HCEC 1CT (cell line): ENCODE measurements at places on chromosomes 7 and 10.

GRCh38 chr7:2948749-2949148 lies 94.9 kb downstream of the CARD11 start:
- no peak for DNase-seq

DNA sequence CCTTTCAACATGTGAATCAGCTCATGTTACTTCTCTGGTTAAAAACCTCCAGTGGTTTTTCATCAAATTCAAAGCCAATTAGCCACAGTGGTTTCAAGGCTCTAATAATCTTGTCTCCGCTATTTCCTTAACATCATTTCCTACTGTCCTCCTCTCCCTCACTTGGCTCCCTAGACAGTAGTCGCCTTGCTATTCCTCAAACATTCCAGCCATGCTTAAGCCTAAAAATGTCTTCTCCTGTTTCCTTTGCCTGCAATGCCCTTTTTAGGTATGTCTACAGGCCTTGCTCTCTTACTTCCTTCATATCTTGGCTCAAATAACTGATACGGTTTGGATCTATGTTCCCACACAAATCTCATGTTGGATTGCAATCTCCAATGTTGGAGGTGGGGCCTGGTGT lies 779.4 kb upstream of the LRRN3 start:
- no peak for DNase-seq

GRCh38 chr10:129156406-129156805 lies 310.6 kb upstream of the MGMT start:
- no peak for DNase-seq

- no peak for DNase-seq
Observed at GRCh38 chr10:14047431-14047830, 283.3 kb downstream of the FRMD4A start.

- DNase-seq: no peak
Observed at GRCh38 chr7:5631152-5631551, 150.3 kb downstream of the RNF216 start.

DNA sequence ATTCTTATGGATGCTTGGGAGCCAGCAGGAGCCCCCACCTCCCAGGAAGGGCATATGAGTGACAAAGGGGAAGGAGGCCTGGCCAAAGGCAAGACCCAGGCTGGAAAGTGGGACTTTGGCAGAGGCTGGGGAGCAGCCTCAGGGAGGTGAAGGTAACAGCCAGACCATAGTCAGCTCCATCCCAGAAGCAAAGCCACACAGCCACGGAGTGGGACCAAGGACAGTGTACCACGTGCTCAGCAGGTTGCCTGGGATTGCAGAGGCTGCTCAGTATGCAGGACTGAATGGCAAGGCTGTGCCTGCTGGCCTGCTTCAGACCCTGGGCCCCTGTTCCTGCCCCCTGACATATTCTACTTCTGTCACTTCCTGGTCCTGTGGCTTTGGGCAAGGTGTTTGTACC lies 17.6 kb upstream of the GPR26 start:
- DNase-seq: no peak

GRCh38 chr10:26743091-26743490 lies 45.6 kb downstream of the PDSS1 start:
- no peak for DNase-seq

GRCh38 chr10:43151371-43151770 lies 13.1 kb downstream of the CSGALNACT2 start:
- DNase-seq: no peak

DNA sequence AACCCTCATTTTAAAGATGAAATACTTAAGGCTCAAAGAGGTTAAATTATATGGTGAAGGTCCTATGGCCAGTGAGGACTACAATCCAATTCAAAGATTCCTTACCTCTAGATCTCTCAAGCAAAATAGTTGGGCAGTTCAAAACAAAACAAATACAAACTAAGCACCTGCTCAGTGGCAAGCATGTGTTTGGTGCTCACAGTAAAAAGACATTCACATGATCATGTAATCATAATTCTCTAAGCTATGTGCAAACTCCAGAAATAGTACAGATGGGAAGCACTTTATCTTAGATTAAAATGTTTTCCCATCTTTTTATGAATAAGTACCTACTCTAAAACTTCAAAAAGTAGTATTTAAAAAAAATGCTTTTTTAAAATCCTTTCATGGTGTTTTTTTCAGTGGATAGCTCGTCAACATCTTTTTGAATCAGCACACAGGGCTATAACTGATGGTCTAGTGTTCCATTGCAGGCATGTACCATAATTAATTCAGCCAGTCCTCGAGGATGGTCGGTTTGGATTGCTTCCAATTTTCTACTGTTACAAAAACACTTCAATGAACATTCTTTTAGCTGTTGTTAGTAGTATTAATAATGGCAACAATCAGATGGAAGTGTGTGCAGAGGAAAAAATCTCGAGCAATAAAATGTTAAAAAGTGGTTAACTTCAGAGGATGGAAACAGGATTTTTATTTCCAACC lies 58.4 kb downstream of the CHCHD3 start:
- no peak for DNase-seq

GRCh38 chr7:144407266-144407931 lies 3.9 kb upstream of the NOBOX start:
- no peak for DNase-seq

- no peak for DNase-seq
Observed at GRCh38 chr10:29157321-29157720, 131.5 kb upstream of the LYZL1 start.

GRCh38 chr7:155568842-155569494 lies 22.6 kb upstream of the CNPY1 start:
- no peak for DNase-seq

GRCh38 chr10:101829561-101830315 lies 11.5 kb upstream of the OGA start:
- DNase-seq: no peak

- DNase-seq: peak; percentile 37
Observed at GRCh38 chr7:95718577-95719410, 53.6 kb upstream of the DYNC1I1 start.

GRCh38 chr7:2567679-2568278 lies 9.0 kb downstream of the IQCE start:
- DNase-seq: peak; percentile 13

GRCh38 chr10:49093922-49094321 lies 21.4 kb downstream of the VSTM4 start:
- DNase-seq: no peak

GRCh38 chr7:80078159-80078731 lies 56.4 kb upstream of the GNAI1 start:
- peak; percentile 58 for DNase-seq

DNA sequence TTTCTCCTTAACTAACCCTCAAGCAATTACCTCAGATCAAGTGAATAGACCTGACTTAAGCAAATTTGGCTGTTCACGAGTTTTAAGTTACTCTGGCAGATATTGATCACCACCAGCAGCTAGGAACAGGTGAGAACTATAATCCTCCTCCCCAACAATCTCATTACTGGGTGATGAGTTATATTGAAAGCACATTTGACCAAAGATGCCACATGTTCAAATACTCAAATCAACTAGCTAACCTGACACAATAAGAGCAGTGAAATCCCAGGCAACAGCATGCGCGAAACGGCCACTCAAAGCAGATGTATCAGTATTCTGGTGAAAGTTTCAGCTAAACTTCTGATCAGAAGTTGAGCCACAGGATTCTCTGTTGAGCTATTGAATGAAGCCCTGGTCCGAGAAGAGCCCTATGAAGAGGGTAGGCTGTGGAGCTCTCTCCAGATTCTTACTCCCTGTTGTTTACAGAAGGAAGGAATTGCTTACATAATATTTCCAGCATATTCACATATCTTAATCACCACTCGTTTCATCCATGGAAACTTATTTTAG lies 52.6 kb downstream of the CAV1 start:
- DNase-seq: peak; percentile 68

GRCh38 chr7:37532636-37533035 lies 84.0 kb upstream of the ELMO1 start:
- no peak for DNase-seq

- no peak for DNase-seq
Observed at GRCh38 chr10:44925224-44925623, 14.1 kb downstream of the TMEM72 start.

DNA sequence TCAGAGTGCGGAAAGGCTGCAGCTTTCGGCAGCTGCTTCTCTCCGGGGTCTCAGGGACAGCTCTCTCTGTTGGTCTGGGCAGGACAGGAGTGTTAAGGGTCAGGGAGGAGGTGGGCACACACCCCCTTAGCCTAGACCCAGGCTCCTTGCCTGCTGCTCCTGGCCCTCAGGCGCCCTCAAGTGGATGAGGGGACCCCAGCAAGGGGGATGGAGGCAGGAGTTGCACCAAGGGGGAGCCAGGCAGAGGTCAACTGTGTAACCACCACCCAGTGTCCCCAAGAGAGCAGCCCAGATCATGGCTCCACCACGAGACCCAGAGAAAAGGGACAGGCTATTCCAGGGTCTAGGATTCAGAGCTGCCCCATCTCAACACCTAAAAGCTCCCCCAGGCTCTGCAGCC lies 26.9 kb downstream of the SPOCK2 start:
- no peak for DNase-seq

GRCh38 chr10:93319896-93320295 lies 162.2 kb downstream of the MYOF start:
- no peak for DNase-seq

GRCh38 chr10:43322769-43323168 lies 48.7 kb upstream of the FXYD4 start:
- DNase-seq: peak; percentile 36

GRCh38 chr7:54940748-54941147 lies 78.1 kb upstream of the EGFR start:
- no peak for DNase-seq

DNA sequence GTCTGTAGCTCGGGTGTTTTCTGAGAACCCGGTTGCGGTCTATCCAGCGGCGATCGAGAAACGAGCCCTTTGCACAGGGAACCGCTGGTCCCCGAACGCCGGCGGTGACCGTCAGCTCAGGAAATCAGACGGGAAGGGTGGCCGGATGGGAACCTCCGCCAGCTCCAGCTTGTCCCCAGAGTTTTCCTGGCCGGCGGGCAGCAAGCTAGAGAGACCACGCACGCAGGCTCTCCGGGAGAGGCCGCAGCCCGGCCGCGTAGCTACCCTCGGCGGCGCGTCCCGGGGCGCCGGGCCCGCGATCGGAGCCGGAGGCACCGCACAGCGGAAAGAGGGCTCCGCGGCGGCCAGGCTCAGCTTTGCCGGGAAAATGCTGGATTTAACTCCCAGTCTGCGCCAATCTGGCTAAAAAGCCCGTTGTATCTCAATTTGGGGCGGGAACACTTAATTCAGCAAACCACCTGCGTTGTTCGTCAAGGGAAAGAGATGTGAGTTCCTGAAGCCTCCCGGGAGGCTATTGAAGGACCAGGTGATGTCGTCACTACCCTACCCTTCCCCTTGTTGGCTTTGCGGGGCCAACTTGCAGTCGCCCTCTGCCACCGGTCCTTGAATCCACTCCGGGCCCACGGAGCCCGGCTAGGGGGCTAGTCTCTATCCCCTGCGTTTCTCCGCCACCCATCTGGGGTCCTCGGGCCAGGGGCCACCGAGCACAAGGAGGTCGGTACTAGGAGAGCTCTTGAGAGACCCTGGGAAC lies 859 bp upstream of the CH25H start:
- DNase-seq: peak; percentile 13

DNA sequence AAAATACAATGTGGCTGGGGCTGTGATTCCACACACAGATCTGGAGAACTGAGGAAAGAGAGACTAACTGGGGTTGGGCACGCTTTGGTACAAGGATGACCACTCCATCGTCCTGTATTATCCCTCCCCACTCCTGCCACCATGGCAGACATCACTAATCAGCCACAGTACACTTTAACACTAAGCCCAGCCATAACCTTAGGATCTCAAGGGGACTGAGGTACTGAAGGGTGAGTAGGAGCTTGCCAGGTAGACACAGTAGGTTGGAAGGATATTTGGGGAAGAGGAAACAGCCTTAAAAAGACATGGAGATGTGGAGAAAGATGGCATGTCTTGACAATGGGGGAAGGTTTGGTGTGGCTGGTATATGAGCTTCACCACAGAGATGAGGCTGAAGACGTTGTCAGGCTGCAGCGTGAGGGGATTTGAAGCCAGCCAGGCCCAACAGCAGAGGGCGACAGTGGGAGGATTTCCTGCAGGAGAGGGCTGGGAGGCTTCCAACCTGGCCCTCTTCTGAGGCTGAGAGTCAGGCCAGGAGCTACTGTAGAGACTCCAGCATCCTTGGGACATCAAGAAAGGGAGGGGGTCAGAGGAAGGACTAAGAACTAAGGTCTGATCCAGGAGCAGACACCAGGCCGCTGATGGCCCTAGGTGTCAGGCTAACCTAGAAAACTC lies 58.6 kb upstream of the COL13A1 start:
- no peak for DNase-seq

DNA sequence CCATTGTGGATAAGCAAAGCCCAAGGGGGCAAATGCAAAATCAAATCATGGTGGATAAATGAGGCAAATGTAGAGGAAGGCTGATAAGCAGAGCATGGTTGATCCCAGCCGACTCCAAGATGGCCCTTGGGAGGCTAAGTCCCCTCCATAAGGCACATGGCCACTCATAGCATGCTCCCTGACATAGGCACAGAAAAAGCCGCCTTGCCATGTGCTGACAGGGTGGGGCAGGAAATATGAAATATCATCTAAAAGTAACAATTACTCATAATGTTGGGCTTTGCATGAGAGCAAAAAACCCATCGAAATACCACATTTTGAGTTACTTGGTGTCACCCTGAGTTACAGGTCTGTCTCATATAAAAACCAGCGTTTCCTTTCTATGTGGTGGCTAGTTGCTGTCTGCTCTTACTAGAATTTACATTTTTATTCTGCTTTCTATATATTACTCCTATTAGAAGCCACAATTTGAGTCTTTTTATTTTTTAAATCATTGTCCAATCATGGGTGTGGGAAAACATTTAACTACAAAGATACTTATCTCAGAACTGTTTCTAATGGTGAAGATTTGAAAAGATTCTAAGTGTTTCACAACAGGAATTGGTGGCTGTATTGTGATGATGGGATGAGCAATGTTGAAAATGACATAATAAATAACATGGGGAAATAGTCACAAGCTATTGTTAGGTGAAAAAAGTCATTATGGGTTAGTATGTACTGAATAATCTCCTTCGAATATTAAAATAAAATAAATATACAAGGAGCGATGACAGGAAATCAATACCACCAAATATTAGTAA lies 102.7 kb downstream of the CUBN start:
- DNase-seq: peak; percentile 89

GRCh38 chr7:155837126-155837479 lies 24.8 kb upstream of the SHH start:
- DNase-seq: no peak

GRCh38 chr7:106952658-106953231 lies 87.7 kb downstream of the PIK3CG start:
- DNase-seq: no peak

DNA sequence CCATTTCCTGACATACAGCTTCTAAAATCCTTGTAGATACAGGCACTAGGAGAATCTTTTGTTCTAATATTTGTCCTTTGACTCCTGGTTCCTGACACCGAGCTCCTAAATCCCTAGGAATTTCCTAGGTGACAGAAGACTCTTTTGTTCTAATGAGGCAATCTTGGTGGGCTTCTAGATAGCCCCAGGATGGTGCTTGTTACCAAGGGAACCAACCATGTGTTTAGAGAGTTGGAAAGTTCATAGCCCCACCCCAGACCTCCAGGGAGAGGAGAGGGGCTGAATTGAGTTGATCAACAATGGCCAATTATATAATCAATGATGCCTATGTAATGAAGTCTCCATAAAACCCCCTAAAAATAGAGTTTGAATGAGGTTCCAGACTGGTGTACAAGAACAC lies 145.1 kb downstream of the JMJD1C start:
- no peak for DNase-seq
